ENCODE measurements at places on chromosomes 2 and 18.

DNA sequence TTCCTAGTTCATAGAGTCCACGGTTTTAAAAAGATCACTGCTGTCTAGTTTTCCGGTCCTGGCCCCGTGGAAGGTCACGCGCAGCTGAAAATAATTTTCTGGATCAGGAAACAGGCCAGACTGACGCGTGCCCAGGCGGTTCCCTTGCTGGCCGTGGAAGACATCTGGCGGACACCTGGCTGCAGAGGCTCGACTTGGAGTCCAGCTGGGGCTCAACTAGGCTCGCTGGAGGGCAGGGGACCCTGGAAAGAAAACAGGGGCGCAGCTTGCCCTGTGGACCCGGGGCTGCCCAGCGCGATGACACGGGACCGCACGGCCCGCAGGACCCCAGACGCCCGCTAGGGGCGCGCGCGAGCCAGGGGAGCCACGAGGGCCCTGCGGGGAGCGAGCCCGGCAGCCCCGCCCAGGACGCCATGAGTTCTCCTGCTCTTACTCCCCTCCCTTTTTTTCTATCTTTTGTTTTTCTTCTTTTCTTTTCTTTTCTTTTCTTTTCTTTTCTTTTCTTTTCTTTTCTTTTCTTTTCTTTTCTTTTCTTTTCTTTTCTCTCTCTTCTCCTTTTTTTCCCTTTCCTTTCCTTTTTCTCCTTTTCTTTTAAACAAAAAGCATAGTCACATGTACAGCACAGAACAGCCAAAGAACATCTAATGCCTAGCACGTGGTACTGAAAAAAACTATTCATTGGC lies 43.2 kb upstream of the UBE2F start:
- DNase-seq: peak; percentile 53

GRCh38 chr2:163441603-163442002 lies 294.2 kb downstream of the FIGN start:
- DNase-seq: no peak

DNA sequence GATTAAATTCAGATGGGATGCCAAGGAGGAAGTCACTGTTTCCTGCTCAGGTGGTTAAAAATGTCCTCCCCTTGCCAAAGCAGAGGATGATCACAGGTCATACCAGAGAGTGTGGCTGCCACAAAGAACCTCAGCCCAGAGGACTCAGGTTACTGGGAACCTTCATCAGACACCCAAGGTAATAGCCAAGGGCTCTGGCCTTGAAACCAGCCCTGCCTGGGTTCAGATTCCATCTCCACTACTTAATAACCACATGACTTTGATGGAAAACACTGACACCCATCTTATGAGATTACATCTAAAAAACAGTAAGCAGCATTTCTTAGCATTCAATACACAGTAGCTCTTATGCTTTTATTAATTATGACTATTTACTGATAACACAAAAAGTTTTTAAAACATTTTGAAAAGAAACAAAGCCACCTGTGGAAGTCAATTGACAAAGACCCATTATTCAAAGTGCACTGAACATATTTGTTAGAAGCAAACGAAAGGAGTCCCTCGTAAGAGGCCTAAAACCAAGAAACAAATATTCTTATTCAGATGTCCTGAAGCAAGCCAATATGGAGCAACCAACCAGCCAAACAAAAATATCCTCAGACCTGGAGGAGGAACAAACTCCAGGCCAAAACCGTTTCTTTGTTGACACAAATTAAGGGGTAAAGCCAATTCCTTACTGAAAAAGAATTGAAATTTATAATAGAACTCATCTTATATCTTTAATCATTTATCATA lies 241.5 kb downstream of the RNF152 start:
- DNase-seq: no peak

GRCh38 chr2:100437751-100438150 lies 20.3 kb upstream of the CHST10 start:
- no peak for DNase-seq

GRCh38 chr2:156309167-156309566 lies 23.4 kb downstream of the NR4A2 start:
- no peak for DNase-seq

DNA sequence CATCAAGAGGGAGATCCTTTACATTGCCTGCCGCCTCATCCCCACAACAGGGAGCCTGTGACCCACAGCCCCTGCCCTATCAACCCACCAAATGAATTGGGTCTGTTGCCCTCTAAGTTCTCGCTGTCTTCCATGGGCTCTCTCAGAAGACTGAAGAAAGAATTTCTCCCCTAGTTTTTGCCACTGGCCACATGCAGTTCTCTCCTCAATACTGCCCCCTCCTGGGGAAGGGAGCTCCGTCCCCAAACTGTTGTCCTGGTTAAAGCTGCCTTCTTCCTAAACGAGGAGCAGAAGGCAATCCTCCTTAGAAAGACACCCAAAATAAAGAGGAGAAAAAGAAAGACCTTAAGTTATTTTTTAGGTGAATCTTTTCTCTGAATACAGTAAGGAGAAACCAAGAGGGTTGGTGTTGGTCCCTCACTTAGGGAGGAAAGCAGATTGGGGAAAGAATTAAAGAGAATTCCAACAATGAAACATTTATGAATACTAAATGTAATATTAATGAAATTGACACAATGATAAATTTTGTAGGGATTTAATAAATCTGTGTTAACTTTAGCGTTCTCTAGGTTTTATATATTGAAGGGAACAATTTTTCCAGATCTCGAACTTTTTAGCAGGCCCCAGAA lies 31.1 kb upstream of the SATB2 start:
- no peak for DNase-seq

- no peak for DNase-seq
These were observed 287.2 kb downstream of the STK39 start for GRCh38 chr2:167960089-167960747.

- no peak for DNase-seq
These were observed 69.2 kb downstream of the RFTN2 start for GRCh38 chr2:197606180-197606579.

GRCh38 chr2:57190007-57190406 lies 856.6 kb upstream of the VRK2 start:
- no peak for DNase-seq

- DNase-seq: no peak
These were observed 141.5 kb downstream of the SPHKAP start for GRCh38 chr2:228039752-228040534.

GRCh38 chr2:40653829-40654228 lies 201.9 kb upstream of the SLC8A1 start:
- DNase-seq: no peak

- DNase-seq: no peak
These were observed 25.3 kb downstream of the TMEM127 start for GRCh38 chr2:96240341-96241038.

DNA sequence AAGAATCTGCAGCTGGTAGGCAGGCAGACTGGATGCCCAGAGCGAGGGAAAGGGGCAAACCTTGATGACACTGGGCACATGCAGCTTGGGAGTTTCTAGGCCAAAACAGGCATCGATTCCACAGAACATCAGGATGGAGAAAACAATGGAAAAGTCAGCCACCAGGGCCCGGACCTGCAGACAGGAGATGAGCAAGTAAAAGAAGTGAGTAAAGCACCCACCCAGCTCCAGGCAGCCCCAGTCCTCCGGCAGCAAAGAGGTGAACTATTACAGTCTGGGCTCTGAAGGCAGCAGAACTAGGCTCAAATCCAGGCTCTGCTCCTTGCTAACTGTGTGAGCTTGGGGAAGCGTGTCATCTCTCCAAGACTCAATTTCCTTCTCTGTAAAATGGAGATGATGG lies 36.6 kb downstream of the MTHFD2 start:
- DNase-seq: no peak

- no peak for DNase-seq
These were observed 49.0 kb upstream of the GLI2 start for GRCh38 chr2:120686511-120687168.

GRCh38 chr2:127239395-127239794 lies 19.3 kb upstream of the CYP27C1 start:
- no peak for DNase-seq

GRCh38 chr18:75809926-75810255 lies 382.4 kb upstream of the SMIM21 start:
- DNase-seq: no peak

DNA sequence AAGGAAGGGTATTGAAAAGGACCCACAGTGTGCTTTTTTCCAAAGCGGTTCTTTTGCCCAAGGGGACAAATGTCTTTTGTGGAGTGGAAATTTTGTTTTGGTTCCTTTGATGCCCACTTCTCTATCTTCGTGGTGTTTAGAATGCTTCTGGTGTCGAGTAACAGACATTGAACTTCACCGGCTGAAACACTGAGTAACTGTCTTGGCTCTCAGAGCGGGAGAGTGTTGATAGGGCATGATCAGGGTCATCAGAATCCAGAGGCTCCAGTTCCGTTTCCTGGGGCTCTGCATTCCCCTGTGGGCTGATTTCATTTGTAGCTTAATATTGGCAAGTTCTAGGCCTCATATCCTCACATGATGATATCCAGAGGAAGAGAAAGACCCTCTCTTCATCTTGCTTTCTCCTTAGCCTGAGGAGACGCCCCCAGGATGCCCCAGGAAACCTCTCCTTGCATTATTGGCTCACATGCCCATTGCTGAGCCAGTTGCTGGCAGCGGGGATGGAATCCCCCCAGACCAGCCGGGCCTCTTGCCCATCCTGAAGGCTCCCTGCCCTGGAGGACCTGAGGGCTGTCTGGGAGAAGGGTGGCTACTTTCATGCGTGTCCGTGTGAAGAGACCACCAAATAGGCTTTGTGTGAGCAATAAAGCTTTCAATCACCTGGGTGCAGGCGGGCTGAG lies 27.9 kb upstream of the AGFG1 start:
- no peak for DNase-seq

DNA sequence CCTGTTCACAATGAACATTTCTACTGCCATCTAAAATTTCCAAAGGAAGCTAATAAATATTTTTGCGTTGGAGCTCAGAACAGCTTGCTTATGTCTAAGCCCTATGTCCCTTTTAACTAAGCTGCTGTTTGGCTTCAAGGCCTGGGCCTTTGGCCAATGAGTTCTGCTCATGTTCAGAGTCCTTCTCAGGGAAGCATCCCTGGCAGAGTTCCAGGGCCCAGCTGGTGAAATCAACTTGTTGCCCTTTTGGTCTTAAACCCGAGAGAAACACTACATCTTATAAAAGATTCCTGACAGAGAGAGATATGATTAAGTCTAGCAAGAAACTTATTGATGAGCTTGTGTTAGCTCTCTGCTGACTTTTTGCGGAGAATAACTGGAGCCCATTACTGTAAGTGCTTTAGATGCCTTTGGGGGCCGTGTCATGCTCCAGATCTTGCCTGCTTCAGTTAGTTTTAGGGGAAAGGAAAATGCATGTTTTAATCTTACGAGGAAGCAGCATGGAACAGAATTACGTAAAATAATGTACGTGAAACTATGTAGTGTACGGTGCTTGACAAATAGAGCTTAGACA lies 102.5 kb upstream of the NOSTRIN start:
- DNase-seq: no peak

GRCh38 chr2:33118651-33119050 lies 171.9 kb downstream of the LTBP1 start:
- no peak for DNase-seq

- DNase-seq: no peak
These were observed 291.4 kb downstream of the DYSF start for GRCh38 chr2:71744781-71745180.

DNA sequence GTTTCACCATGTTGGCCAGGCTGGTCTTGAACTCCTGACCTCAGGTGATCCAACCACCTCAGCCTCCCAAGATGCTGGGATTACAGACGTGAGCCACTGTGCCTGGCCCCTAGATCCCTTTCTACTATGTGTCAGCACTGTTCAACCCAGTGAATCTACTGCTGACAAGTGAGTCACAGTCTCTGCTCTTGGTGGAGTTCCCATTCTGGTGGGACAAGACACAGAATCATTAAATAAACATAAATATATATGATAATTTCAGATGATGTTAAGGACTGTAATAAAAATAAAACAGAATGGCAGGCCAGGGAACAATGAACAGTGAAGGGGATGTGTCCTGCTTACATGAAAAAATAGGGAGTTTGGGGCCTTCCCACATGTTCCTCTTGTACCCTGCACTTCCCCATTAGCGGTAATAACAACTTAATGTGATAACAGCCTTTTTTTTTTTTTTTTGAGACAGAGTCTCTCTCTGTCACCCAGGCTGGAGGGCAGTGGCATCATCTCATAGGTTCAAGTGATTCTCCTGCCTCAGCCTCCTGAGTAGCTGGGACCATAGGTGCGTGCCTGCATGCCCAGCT lies 112.2 kb downstream of the CPO start:
- no peak for DNase-seq

GRCh38 chr18:6948281-6949055 lies 169.1 kb downstream of the LAMA1 start:
- no peak for DNase-seq

DNA sequence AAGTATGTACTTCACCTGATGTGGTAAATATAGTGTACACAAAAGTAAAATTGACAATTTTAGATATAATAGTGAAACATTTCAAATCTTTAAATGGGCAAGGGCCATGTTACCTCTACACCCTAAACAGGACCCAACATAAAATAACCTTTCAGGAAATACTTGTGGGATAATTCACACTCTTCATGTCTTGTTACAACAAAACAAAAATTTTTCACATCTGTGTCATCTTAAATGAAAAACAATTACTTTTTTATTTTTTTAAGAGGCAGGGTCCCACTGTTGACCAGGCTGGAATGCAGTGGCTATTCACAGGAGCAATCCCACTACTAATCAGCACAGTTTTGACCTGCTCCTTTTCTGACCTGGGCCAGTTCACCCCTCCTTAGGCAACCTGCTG lies 42.1 kb downstream of the SRBD1 start:
- no peak for DNase-seq

- DNase-seq: no peak
These were observed 288.1 kb downstream of the CCDC178 start for GRCh38 chr18:33152376-33152775.

Measured in GOT3 (cell line).